ENCODE measurements at places on chromosomes 5 and 9.

DNA sequence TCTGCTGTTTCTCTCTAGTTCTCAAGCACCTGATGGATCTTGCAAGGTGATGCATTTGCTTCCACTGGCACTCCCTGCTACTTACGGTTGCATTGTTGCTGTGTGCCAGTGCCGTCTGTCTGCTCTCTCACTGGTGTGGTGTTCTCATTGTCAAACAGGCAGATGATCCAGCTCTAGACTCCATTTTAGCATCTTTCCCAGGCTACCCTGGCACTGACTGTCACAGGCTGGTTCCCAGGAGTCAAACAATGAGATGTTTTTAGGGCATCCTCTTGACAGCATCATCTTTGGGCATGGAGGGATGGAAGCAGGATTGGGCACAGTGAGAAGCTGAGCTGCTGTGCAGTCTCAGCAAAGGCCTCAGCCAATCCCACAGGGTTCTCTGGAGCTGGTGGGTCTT lies 12.9 kb downstream of the MTRR start:
- DNase-seq = no peak

GRCh38 chr5:95317085-95317484 lies 32.2 kb upstream of the MCTP1 start:
- peak; percentile 7 for DNase-seq

DNA sequence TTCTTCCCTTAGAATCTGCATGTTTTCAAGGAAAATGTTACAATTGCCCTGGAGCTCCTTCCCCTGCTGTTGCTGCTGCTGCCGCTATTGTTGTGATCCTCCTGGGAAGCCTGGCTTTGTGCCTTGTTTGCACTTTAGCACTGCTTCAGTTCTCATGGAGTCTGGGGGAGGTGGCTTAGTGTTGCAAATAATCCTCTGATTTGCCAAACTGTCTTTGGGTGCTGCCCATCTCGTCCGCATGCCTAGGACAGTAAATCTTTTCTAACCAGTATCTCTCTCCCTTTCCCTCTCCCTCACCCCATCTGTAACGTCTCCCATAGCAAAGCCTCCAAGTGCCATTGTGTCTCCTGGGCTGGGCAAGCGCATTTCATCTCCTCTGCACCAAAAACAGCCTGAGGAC lies 30.3 kb downstream of the FAM240B start:
- DNase-seq = no peak

DNA sequence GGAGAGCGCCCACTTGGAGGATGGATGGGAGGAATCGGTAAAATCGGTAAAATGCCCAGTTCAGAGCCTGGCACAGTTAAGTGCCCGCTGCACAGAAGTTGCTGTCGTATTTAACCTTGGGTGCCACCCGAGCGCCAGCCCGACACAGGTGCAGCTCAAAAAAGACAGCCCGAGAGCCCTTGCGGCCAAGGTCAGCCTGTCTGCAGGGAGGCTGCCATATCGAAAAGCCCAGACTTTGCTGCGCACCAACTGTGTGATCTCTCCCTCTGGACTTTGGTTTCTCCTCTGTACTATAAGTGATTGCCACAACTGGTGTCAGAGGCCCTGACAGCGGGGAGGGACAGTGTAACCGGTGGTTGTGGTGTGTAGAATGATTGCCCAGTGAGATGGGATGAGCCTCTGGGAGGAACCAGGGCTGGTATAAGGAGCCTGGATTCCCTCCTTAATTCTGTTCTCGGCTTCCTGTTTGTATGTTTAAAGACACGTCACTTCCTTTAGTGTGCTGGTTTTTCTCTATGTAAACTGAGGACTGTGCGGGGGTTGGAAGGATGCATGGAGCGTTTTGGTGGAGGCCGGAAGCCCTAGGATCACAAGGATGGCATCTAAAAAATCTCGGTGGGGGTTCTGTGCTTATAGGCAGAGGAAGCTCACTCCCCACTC lies 792 bp downstream of the NTMT1 start:
- DNase-seq = peak; percentile 44

DNA sequence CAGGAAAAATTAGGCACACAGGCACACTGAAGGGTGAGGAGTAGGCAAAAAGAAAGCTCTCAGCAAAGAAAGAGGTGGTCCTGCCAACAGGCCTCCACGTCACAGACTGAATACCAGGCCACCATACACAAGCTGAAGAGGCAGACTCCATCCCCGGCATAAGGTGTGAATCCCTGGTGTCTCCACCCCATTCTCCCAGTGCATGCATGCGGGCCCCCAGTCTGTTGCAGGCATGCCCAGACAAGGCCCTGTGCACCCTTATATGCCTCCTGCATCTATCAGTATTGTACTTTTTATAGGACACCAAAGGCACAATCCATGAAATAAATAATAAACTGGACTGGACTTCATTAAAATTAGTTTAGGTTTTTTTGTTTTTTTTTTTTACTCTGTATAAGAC lies 73.1 kb downstream of the RGMB start:
- DNase-seq = no peak

GRCh38 chr5:67244345-67244793 lies 47.8 kb upstream of the CD180 start:
- DNase-seq = no peak

- peak; percentile 70 for DNase-seq
These were observed 115.0 kb downstream of the PRKACG start for GRCh38 chr9:68898781-68899439.

DNA sequence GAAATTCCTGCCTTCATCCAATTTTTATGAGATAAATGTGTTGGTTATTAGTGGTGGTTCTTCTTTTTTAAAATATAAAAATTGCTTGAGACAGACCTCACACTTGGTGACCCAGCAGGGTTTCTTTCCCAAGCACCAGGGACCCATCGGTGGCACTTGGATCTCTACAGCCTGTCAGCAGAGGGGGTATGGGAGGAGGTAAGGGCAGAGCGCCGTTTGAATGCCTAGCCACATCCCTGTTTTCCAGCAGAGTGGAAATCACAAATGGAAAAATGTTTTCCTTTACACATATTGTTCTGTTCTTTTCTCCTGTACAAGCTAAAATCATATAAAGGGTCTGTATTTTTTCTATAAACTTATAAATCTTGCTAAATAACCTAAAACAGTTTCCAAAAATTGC lies 248.0 kb downstream of the NR3C1 start:
- DNase-seq = no peak

- no peak for DNase-seq
These were observed 140.6 kb downstream of the COMMD10 start for GRCh38 chr5:116225281-116225922.

Data from cerebellar cortex (tissue), 1 donor.